ENCODE measurements at places on chromosomes 7 and 10.

DNA sequence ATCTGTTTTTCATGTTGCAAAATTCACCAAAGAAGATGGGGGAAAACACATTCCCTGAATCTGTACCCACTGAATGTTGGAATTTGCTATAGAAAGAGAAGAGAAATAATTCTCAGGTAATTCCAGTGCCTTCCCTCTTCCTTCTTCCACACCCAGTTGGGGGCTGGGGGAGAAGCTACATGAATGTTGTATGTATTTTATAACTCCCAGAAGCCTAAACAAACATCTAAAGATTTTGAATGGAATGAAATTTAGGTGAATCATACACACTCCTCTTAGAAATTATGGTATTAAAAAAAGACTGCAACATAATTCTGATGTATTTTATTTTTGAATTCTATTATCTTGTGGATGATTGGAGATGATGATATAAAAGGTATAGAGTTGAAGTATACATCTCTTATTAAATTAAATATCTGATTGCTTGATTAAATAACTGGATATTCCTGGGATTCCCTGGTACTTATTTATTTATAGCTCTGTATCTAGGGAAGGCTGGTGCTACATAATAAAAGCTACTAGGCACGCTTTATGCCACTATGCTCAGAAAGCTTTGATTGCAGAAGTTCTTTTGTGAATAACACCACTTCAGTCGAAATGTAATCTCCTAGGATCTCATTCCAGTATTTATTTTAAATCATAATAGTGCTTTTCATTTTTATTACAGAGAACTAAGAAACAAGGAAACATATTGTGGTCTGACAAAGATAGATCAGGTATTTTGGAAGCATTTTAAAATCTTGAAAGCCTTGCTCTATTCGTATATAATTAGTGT lies 98.5 kb downstream of the MCU start:
- no peak for DNase-seq

DNA sequence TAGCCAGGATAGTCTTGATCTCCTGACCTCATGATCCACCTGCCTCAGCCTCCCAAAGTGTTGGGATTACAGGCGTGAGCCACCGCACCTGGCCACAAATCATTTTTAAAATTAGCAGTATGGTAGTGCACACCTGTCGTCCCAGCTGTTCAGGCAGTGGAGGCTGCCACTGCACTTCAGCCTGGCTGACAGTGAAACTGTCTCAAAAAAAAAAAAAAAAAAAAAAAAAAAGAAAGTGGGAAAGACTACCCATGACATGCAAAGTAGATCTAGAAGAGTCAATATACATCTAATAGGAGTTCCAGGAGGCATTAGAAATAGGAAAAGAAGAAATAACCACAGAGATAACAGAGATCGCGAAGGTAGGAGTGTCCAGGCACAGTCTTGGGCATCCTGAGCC lies 3.2 kb downstream of the CSGALNACT2 start:
- DNase-seq = no peak

DNA sequence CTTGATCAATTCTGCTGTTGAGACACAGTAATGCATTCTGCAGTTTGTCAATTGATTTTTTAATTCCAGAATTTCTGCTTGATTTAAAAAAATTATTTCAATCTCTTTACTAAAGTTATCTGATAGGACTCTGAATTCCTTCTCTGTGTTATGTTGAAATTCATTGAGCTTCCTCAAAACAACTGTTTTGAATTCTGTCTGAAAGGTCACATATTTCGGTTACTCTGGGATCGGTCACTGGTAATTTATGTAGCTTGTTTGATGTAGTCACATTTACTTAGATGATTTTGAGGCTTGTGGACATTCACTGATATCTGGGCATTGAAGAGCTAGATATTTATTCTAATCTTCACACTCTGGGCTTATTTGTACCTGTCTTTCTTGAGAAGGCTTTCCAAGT lies 67.2 kb upstream of the NME8 start:
- no peak for DNase-seq

GRCh38 chr10:131946321-131946751 lies 35.4 kb downstream of the BNIP3 start:
- DNase-seq = peak; percentile 74

GRCh38 chr7:111911166-111911961 lies 294.8 kb downstream of the DOCK4 start:
- DNase-seq = no peak

DNA sequence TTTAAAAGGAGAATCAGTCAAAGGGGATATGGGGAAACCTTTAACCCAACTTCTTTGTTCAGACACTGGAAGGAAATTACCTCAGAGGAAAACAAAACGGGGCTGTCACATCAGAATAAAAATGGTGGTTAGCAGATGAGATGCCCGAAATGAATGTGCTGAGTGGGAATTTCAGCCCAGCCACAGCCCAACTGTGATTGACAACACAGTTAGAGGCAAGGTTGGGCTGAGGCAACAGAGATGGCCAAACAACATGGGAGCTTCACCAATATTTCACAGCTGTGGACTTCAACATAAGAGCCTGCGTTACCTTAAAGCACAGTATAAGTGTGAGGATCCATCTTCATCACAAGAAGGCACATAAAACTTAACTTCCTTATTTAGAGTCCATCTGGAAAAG lies 133.5 kb upstream of the PTPRZ1 start:
- no peak for DNase-seq

DNA sequence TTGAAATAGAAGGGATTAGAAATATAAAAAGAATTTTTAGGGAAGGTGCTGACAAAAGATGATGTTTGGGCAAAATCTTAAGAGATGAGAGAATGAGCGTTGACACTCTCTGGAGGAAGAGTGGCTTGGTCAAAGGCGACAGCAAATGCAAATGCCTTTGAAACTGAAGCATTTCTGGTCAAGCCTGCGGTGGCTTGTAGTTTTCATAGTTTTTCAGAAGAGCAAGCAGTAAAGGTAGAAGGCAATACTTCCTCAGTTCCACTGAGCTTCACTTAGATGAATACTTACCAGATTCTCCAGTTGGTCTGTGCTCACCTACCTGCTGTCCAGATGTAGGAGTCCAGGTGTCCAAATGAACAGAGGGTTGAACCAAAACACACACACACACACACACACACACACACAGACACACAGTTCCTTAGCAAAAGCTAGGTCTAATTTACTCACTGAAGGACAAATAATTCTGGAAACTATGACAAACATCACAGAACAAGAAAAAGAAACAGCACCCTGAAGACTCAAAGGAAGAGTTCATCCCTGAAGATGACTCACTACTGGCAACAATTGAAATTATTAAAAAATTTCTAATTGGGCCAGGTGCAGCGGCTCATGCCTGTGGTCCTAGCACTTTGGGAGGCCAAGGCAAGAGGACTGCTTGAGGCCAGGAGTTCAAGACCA lies 12.1 kb upstream of the STK17A start:
- DNase-seq = no peak

- no peak for DNase-seq
These were observed 11.0 kb downstream of the TMEM140 start for GRCh38 chr7:135158874-135159273.
